Immature natural killer cell (primary cell): ENCODE measurements at places on chromosomes 13 and 19.

DNA sequence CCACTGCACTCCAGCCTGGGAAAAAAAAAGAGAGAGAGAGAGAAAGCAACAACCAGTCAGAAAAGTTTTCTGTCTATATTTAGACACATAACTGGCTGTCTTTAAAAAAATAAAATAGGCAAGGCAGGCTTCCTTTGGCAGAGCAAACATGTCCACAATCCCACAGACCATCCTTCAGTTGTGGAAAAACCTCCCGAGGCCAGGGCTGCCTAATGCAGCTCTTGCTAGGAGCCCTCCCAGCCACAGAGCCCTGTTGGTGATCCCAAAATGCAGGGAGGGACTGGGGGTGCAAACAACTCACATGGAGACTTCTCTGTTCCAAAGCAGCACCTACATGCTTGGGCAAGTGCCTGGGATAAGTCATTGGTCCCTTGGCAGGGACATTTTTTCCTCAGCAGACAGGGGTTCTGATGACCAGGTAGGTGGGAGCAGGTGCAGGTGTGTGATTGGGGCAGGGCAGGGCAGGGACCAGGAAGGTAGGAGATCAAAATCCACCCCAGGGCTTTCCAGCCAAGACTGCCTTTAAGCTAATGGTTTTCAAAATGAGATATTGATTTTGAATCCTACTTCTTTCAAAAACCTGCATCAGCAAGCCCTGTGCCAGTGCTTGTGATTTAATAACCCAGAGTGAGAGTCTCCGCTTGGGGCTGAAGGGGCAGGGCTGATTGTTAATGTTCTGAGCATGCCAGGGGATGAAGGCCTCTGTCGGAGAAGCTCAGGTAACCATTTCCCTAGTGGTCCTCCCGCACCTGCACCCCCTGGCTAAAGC lies 178.5 kb downstream of the USP12 start:
- no peak for DNase-seq

GRCh38 chr19:44752816-44753625 lies 4.5 kb downstream of the BCL3 start:
- DNase-seq = peak; percentile 99

GRCh38 chr19:56088497-56089215 lies 32.4 kb downstream of the ZNF787 start:
- DNase-seq = no peak

DNA sequence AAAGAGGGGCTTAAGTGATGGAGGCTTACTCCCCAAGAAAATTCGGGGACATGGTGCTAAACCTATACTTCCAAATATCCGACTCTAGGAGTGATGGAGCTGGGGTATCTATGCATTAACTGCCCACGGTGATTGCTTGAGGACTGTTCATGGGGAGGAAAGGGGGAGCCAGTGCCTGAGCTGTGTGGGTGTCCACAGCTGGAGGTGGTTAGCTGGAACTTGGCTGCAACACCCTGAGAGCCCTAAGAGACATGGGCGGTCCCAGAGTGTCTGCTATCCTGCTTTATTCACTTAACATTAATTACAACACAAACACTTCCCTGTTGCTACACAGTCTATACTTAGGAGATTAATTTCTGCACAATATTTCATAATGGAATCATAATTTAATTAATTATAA lies 28.1 kb upstream of the POMP start:
- DNase-seq = no peak

DNA sequence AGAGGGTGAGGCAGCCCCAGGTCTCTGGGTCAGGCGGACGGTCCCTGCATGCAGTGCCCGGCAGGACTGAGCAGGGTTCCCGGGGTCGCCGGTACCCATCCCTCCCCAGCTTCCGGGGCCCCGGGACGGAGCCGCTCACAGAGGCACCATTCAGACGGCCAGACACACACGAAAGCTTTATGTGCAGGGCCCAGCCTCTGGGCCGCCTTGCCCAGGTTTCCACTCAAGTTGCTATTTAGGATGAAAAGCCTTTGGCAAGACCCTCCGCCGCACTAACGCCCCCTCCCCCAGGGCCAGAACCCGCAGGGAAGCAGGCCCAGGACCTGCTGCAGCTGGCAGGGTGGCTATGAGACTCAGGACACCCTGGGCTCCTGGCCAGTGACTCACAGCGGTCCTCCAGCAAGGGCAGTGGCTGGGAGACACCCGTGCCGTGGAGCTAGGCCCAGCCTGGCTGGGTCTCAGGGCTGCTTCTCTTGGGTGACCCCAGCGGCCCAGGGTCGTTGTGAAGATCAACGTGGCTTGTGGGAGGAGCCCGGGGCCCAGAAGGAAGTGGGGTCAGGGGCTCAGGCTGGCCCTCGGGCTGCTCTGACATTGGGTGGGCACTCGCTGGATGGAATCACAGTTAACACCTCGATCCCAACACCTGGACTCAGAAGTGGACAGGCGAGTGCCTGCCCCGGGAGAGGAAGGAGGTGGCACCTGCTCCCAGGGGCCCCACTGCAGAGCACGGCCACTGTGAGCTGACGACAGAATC lies 4.8 kb downstream of the C19orf25 start:
- no peak for DNase-seq

- DNase-seq = no peak
These were observed 933.4 kb downstream of the SLITRK6 start for GRCh38 chr13:84865783-84866221.

DNA sequence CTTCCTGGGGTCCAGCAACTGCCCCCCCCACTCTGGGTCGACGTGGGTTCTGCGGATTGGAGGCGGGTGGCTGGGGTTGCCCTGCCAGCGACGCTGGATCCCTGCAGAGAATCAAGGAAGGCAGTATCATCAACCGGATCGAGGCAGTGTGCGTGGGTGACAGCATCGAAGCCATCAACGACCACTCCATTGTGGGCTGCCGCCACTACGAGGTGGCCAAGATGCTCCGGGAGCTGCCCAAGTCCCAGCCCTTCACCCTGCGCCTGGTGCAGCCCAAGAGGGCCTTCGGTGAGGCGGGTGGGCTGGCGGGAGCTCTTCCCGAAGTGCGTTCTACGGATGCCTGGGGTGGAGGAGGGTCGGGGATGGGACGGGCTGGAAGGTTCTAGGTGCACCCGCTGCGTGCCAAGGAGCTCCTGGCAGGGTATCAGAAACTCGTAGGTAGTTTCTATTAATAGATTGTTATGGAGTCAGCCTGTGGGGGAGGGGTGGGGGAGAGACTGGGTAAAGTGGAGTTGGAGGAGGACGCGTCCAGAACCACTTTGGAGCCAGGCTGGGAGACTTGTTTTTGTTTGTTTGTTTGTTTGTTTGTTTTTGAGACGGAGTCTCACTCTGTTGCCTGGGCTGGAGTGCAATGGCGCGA lies 1.5 kb downstream of the GIPC3 start:
- DNase-seq = no peak

DNA sequence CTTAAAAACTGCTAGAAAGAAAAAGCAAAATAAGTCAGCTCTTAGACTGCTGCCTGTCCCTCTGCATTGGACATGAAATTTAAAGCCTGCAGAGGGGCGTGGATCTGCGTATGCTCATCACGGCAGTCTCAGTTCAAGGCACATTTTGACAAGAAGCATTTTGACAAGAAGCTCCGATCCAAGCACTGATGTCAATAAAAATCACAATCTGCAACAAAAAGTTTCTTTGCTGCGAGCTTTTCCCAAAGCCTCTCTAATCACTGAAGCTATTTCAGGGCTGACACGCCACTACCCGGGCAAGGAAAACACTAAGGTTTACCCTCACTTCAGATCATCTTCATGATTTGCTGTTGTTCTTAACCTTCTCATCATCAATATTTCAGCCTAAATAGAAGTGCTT lies 7.4 kb downstream of the DCUN1D2 start:
- no peak for DNase-seq

DNA sequence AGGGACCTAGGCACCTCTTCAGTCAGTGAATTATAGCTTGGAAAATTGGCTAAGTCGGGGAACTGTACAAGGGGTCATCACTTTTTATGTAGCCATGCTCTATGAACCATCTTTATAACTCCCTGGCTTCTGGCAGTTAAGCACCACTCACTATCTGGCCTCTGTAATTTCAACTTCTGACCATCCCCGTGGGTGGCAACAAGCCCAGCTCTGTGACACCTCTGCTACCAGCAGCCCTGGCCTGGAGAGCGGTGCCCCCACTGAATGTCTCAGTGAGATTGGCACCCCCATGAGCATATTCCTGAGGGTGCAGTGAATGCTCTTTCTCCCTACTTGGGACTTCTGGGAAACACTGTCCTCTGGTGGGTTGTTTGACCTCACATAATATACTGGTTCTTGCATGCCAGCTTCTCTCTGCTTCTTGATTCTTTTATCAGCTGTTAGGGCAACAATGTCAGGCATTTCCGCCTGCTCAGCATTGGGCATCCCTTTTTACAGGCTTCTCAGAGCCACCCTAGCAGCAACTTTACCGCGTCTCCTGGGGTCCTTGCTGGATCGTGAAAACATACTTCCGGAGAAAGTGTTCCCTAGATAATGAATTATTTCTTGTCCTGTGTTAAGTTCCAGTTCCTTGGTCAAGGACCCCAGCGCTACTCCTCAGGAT lies 10.4 kb downstream of the KL start:
- DNase-seq = no peak
